ENCODE measurements at places on chromosomes 6 and 20.

DNA sequence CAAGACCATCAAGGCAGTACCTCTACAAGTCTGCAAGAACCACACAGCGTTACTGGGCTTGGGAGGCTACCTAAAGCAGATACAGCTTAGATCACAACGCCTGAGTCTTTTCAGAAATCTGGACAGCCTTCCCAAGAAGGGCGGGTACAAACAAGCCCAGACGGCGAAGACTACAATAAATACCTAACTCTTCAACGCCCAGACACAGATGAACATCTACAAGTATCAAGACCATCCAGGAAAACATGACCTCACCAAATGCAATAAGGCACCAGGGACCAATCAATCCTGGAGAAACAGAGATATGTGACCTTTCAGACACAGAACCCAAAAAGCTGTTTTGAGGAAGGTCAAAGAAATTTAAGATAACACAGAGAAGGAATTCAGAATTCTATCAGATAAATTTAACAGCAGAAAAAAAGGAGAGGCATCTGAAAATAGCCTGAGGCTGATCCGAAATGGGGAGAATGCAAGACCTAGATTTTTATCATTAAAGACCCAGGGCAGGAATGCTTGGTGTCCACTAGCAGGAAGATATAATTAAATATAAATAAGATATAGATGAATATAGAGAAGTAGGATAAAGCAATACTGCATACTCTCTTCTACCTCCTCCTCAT is 131.7 kb upstream of the COL21A1 start:
- DNase-seq, result no peak

DNA sequence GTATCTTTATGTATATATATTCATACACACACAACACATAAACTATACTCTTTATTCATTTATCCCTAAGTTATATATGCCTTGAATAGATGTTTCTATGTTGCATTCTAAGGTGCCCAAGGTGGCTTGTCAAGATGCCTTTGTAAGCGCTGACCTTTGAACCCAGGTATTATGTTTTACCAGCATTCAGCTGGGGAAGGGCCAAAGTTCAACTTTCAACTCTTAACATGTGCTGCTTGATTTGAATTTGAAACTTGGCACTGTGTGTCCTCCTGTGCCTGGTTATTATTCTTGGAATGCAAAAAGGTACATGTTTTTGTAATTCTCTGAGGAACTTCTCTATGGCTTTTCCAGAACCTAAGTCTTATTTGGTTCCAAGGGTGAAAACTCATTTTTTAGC is 146.5 kb downstream of the EDN1 start:
- DNase-seq, result no peak

GRCh38 chr6:5300206-5300764 is 39.0 kb downstream of the FARS2 start:
- DNase-seq, result no peak

DNA sequence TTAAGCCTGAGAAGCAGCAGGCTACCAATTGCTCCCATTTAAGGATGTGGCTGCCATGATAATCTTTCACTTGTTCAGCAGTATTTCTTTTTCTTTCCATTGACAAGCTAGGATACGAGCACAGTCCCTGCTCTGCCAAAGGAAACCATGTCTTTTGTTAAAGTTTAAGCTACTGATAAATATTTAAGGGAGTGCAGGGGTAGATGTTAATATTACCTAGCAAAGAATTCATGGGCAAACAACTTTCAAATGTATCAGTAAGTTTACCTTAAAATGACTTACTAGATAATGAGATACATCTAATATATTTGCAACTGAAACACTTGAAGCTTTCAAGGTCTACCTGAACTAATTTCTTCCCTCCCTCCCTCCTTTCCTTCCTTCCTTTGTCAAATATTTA is 77.3 kb downstream of the OPN5 start:
- DNase-seq, result no peak

DNA sequence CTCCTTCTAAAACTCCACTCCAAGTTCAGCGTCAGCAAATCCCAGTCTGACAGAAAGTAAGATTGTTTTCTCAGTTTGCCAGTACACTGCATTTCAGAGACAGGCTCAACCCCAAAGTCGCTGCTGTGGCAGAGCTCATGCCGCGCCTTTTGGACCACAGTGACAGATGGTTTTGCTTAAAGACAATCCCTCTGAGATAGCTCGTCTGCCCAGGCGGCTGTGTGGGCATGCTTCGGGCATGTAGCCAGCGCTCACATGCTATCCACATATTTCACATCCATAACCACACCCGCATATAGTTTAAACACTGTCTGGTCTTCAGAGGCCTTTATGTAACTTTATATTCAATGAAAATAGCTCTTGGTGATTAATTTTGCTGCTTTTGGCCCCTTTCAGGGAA is 14.7 kb upstream of the PXDC1 start:
- no peak for DNase-seq

Measured in NCI-H1092 (cell line).